ENCODE measurements at places on chromosomes 3 and 15. TPM values are rescaled to one million over a fixed set of nuclear protein-coding genes. Genes with fewer than 3 reads are reported as not detected.

- ATAC-seq = peak; percentile 95
Measured at GRCh38 chr3:98545940-98546339, 14.2 kb downstream of the GPR15 start.

GRCh38 chr3:7621651-7622050 is 760.7 kb downstream of the GRM7 start:
- ATAC-seq = no peak

Gene SEC22C
- total RNA-seq = 32.3 TPM

DNA sequence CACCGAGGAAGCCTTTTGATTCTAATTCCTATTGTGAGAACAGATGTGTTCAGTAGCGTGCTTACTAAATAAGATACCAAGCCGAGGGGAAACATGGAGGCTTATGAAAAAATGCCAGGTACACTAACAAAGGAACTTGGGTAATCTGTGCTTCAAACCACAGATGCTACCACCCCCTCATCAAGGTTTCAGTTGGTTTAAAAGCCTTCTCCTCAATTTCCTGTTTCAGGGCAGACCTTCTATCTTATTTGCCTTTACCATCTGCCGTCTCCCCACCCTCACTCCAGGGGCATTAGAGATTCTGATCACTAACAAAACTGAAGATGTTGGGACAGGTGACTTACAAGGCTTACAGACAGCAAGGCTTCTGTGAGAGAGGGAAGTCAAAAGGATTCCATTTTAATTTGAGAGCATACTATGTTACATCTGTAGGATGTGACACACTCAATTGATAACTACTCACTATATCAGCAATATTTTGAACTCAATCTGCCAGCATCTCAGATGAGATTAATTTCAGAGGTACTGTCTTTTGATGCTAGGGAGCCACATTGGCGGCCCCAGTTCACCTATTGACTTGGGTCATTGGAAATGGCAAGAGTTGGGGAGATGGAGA is 60.6 kb upstream of the PLCL2 start:
- peak; percentile 84 for ATAC-seq

Gene SH2D7
- not detected for total RNA-seq

DNA sequence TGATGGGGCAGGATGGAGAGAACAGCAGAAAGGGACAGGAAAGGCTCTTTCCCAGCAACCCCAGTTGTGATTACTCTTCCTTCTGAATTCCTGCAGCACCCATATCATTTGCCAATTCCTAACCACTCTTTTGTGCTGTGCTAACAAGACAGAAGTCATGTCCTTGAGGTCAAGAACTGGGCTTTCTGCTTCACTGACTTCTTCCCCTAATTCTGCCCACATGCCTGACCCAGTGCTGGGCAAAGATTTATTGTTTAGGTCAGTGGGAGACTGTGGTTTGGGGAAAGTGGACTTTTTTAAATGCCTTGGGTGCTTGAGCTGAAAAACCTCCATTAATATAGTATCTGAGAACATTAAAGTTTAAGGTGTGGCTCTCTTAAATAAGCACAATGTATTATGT is 4.2 kb upstream of the EFCAB12 start:
- no peak for ATAC-seq

DNA sequence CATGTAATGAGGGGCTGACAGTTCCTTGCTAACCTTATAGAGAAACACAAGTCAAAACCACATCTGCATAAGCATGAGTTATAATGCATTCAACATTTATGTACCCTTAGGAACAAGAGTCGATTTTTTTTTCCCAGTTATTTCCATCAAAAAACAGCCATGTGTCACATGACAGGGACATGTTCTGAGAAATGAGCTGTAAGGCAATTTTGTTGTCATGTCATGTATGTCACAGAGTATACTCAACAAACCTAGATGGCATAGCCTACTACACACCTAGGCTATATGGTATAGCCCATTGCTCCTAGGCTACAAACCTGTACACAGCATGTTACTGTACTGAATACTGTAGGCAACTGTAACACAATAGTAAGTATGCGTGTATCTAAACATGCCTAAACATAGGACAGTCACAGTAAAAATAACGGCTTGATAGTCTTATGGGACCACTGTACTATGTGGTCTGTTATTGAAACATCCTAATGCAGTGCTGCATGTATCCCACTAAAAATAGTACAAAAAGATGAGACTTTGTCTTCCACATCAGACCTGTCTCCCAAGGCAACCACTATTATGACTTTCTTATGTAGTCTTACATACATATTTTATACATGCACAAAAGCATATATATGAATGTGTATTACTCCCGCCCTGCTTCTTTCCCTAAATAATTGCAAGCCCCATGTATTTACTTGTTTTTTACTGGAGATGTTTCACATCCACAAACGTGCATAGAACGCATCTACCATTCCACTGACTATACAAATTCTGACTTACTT is 34.9 kb downstream of the LINS1 start:
- no peak for ATAC-seq

Data from activated T-helper 17 cell treated with anti-CD3 and anti-CD28 coated beads, Interleukin-2, amount 50 U/mL, for 72 hours (primary cell).